ENCODE measurements at places on chromosomes 16 and 17.

- no peaks in the 10 kb centered on the region for H3K36me3 ChIP-seq
- no peak overlapping the region for H3K4me3 ChIP-seq
- no peaks in the 10 kb centered on the region for H3K27me3 ChIP-seq
- peaks cover 3% of the 10 kb centered on the region for H3K4me1 ChIP-seq
Observed at GRCh38 chr16:84712138-84712671, 12.4 kb downstream of the USP10 start.

DNA sequence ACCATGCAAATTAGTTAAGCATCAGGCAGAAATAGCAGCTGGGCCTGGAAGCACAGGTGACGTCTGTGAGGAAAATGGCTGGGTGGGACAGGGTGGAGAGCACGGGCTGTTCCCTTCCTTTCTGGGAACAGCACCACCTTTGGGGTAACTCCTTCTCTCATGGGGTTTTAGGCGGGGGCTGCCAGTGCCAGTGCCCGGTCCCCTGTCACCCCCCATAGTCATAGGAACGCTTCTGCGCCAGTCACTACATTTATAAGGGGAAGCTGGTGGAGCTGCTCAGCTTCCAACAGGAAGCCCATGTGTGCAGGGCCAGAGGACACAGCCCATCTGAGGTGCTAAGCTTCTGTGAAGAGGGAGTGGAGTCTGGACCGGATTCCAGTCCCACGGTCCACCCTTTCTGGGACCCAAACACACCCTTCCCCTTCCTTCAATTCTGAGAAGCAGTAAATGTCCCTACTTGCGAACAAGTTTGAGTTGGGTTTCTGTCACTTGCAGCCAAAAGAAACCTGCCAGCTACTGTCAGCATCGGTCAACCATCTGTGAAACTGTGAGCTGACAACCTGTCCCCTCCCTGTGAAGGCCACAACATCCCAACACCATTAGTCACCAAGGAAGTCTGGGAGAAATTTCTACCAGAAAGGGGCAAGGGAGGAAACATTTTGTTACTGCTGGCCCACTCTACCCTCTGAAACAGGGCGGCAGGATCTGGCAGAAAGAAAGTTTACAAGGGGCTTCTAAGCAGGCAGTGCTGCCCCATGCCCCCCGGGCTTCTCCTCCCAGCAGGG lies 86.0 kb upstream of the AMZ2 start:
- H3K27me3 ChIP-seq, result no peaks in the 10 kb centered on the region
- H3K4me3 ChIP-seq, result no peak overlapping the region
- H3K27ac ChIP-seq, result no peak overlapping the region
- H3K36me3 ChIP-seq, result no peaks in the 10 kb centered on the region
- no peak for DNase-seq

GRCh38 chr16:10957771-10958482 lies 13.6 kb downstream of the CLEC16A start:
- DNase-seq, result no peak
- H3K4me3 ChIP-seq, result no peak overlapping the region

DNA sequence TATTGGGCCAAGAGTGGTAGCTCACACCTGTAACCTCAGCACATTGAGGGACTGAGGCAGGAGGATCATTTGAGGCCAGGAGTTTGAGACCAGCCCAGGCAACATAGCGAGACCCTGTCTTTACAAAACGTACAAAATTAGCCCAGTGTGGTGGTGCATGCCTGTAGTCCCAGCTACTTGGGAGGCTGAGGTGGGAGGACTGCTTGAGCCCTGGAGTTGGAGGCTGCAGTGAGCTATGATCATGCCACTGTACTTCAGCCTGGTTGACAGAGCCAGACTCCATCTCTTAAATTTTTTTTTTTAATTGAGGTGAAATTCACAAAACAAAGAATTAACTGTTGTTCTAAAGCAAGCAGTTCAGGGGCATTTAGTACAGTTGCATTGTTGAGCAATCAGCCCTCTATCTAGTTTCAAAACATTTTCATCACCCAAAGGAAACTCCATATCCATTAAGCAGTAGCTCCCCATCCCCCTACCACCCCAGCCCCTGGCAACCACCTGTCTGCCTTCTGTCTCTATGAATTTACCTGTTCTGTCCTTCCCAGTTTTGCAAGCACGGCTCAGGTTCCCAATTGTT lies 15.6 kb downstream of the SNX29 start:
- H3K27ac ChIP-seq, result no peak overlapping the region
- H3K27me3 ChIP-seq, result no peaks in the 10 kb centered on the region
- DNase-seq, result no peak
- H3K4me3 ChIP-seq, result no peak overlapping the region
- H3K36me3 ChIP-seq, result no peaks in the 10 kb centered on the region

- H3K36me3 ChIP-seq, result peaks cover 100% of the 10 kb centered on the region
- no peaks in the 10 kb centered on the region for H3K27me3 ChIP-seq
- H3K27ac ChIP-seq, result no peak overlapping the region
- no peak for DNase-seq
- no peak overlapping the region for H3K4me3 ChIP-seq
Observed at GRCh38 chr16:24939738-24940137, 75.4 kb downstream of the ARHGAP17 start.

GRCh38 chr17:48055531-48056245 lies 7.5 kb downstream of the NFE2L1 start:
- H3K27me3 ChIP-seq, result no peaks in the 10 kb centered on the region
- peaks cover 53% of the 10 kb centered on the region for H3K4me1 ChIP-seq
- DNase-seq, result no peak
- no peak overlapping the region for H3K4me3 ChIP-seq
- H3K36me3 ChIP-seq, result peaks cover 33% of the 10 kb centered on the region

- no peak overlapping the region for H3K27ac ChIP-seq
- no peak for DNase-seq
Observed at GRCh38 chr17:39170109-39170508, 4.1 kb upstream of the ARL5C start.

GRCh38 chr17:8800656-8801055 lies 1.5 kb upstream of the MFSD6L start:
- H3K4me1 ChIP-seq, result no peaks in the 10 kb centered on the region
- no peak for DNase-seq
- no peaks in the 10 kb centered on the region for H3K36me3 ChIP-seq
- no peaks in the 10 kb centered on the region for H3K27me3 ChIP-seq

DNA sequence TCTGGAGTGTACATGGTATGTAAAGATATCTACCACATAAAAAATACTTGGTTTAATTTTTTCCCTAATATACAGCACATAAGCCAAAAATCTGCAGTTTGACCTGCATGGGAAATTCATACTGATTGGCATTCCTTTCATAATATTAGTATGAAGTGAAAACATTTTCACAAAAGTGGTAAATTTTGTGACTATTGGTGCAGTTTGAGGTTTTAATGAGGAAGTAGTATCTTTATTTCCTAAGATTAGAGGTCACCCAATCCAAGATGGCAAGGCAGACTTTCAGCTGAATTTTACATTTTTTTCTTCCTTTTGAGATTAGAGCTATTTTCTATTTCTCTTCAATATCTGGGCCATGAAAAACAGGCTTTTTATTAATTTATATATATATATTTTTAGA lies 21.2 kb downstream of the METTL9 start:
- no peaks in the 10 kb centered on the region for H3K4me1 ChIP-seq
- no peak for DNase-seq
- H3K27me3 ChIP-seq, result no peaks in the 10 kb centered on the region
- H3K36me3 ChIP-seq, result peaks cover 6% of the 10 kb centered on the region
- no peak overlapping the region for H3K4me3 ChIP-seq
- no peak overlapping the region for H3K27ac ChIP-seq

DNA sequence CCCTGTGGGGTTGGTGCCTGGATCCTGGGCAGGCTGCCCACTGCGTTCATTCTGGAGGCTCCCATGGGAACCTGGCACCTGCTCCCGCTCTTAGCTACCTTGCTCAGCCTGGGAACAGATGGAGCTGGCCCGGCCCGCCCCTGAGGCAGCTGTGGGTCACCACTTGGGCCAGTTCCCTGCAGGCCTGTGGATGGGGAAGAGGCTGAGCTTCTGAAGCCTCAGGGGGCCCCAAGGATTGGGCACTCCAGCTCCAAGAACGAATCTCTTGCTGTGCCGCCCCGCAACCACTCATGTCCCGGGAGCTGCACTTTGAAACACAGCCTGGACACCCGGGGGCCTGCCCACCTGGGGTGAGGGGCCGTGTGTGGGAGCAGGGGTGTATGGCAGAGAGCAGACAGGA lies 37.7 kb downstream of the BAHCC1 start:
- H3K4me3 ChIP-seq, result no peak overlapping the region
- peaks cover 84% of the 10 kb centered on the region for H3K4me1 ChIP-seq
- peaks cover 36% of the 10 kb centered on the region for H3K27me3 ChIP-seq
- DNase-seq, result no peak

- H3K36me3 ChIP-seq, result no peaks in the 10 kb centered on the region
- peaks cover 22% of the 10 kb centered on the region for H3K4me1 ChIP-seq
- no peak for DNase-seq
- H3K27ac ChIP-seq, result no peak overlapping the region
- H3K27me3 ChIP-seq, result no peaks in the 10 kb centered on the region
Observed at GRCh38 chr16:88301431-88301830, 81.3 kb upstream of the ZNF469 start.

DNA sequence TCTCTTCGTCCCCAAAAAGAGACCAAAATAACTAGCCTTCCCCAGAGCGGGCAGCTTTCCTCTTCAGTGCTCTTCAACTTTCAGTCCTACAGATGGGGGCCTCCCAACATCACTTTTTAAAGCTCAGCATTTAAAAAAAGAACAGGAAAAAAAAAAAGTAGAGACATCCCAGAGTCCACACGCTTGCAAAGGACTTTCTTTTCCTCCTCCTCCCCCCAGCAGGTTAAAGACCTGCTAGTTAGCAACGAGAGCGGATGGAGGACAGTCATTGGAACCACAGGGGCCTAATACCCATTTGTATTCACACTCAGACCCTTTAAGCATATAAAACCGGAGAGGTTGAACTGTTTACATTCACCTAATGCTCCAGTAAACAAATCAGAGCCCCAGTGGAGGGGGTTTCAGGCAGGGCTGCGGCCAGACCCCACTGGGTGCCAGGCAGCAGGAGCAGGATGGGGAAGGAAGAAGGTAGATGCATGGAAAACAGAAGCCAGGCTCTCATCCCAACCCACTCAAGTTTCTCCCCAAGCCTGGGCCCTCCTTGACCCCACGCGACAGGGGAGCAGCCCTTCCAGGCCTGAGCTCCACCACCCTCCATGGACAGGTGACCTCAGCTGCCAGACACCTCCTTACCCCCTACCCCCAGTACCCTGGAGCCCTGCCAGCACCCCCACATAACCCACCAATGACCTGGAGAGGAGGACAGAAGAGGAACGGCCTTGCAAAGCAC lies 15.2 kb downstream of the ZFHX3 start:
- H3K4me1 ChIP-seq, result peaks cover 25% of the 10 kb centered on the region
- no peak overlapping the region for H3K4me3 ChIP-seq
- H3K36me3 ChIP-seq, result no peaks in the 10 kb centered on the region

GRCh38 chr16:9479008-9479407 lies 387.6 kb downstream of the HAPSTR1 start:
- DNase-seq, result no peak
- no peaks in the 10 kb centered on the region for H3K27me3 ChIP-seq
- no peak overlapping the region for H3K27ac ChIP-seq

DNA sequence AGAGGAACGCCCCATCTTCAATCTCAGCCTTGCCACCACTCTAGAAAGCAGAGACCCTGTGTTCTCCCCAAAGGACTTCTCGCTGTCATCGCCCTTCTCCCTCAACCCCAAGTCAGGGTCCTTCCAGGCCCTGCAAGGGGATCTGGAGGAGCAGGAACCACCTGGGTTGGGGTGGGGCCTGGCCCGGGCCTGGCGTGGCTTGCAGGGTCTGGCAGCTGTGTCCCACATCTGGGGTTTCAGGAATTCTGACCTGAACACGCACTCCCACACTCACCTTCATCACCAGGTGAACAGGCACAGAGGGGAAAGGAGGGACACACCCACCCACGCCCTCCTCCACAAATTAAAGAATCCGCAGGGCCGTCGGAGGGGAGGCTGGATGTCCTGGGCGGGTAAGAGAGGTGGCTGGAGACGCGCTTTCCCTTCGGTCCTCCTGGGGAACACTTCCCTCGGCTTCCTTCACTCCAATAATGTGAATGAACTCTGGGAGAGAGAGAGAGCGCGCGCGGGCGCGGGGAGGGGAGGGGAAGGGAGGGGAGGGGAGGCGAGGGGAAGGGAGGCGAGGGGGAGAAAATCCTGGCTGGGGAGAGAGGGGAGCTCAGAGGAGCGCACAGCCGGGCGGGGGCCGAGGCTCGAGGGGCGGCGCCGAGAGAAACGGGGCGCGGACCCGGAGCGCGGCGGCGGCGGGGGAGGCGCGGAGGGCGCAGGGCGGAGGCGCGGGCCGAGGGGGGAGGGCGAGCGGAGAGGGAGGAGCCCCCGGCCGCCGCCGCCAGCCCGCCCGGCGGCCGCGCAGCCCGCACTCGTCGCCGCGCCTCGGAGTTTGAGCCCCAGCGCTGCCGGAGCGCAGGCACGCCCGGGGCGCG lies at the start of gene CACNG4:
CACNG4 (plus strand) TSS at position 799 of the 863 bp plus-strand sequence. CDS start 205 bp downstream, outside the sequence.
- peaks cover 17% of the 10 kb centered on the region for H3K4me1 ChIP-seq
- H3K27ac ChIP-seq, result no peak within 1 kb of the TSS
- no peak for DNase-seq
- peaks cover 17% of the 10 kb centered on the region for H3K27me3 ChIP-seq

DNA sequence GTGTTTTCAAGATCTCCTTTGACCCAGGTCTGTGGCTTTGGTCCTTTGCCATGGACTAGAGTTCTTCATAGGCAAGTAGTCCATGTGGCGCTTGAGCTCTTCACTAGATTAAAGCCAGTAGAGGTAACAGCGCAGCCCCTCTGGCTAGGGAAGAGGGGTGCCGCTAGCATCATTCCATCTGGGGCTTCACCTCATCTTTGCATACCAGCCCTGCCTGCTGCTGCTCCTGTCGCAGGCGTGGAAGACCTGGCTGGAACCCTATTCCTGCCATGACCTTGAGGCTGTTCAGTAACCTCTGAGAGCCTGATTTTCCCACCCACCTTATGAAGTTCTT lies 198.4 kb downstream of the MSI2 start:
- H3K27ac ChIP-seq, result no peak overlapping the region
- no peaks in the 10 kb centered on the region for H3K27me3 ChIP-seq
- peaks cover 10% of the 10 kb centered on the region for H3K36me3 ChIP-seq
- H3K4me3 ChIP-seq, result no peak overlapping the region

DNA sequence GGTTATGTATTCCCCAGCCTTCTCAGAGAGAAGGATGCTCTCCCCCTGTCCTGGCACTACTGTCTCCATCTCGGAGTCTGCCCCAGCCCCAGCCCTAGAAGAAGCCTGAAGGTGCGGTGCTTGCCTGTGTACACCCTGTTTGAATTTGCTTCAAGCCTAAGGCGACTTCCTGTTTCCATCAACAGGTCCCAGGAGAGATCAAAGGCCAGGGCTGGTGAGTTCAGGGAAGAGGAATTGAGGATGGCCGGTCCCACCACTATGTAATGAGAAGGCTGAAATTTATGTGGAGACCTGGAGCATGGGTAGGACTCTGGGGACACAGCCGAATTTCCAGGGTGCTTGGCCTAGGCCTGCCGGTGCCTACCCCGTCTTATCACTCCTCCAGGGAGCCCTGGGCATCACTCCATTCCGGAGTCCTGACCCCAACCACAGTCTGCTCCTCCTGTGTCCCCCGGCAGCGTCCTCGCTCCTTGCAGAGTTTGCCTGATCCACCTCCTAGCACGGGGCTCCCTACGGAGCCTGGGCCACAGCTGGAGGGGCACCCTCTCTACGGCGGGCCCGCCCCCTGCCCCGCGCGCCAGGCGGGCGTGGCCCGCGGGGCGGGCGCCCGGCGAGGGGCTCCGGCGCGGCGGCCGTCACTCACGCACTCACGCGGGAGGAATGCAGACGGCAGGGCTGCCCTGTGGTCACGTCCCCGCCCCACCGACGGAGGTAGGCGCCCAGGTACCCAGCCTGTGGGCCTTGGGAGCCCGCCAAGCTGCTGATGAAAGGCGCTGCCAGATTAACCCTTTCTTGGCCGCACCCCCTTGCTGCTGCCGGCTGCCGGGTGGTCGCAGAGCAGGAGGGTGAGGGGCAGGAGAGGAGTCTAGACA lies 53.8 kb upstream of the TAC4 start:
- H3K27ac ChIP-seq, result no peak overlapping the region
- no peak for DNase-seq
- peaks cover 21% of the 10 kb centered on the region for H3K4me1 ChIP-seq
- no peaks in the 10 kb centered on the region for H3K36me3 ChIP-seq
